ENCODE measurements at places on chromosomes 1 and 21.
A peak's percentile ranks its signal among the peaks of the same experiment; 100 is the strongest.

DNA sequence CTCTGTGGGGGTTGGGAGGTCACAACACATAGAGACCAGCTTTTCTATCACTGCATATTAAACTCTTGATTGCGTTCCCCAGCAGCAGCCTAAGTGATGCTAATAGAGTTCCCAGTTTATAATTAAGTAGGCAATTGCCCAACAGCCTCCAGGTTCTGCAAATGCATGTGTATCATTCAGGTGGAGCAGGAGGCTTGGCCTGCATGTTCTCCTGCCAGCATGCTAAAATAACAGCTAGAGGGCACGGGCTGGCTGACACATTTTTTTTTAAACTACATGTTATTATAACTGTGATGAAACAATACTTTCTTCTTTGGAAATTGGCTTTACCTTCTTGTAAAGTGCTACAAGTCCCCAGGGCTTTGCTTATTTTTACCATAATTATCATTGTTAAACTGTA lies 10.4 kb downstream of the TCHH start:
- no peak for DNase-seq

DNA sequence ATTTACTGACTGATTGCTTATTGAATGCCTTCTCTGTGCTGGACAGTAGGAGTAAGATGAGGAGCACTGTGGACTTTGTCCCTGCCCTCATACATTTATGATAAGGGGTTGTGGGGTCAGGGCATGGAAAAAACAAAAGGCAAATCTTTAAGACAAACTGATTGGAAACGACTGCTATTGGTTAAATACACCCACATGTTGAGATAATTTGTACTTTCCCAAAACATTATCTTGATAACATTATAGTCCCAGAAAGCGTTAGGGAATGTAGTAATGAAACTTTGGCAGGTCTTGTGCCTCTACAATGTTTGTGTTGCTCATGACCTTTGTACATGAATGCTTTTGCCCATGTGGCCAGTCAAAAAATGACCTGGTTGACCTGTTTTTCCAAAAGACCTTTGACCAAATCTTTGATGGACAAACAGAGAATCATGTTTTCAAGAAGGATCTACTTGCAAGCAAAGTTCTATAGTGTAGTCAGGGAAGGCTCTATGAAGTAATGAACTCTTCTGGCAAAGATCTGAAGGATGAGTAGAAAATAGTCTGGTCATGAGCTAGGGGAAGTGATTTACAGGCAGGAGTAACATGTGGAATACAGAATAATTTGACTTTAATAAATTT lies 50.9 kb downstream of the LEPR start:
- DNase-seq: no peak

- DNase-seq: no peak
These were observed 13.6 kb downstream of the DENND1B start for GRCh38 chr1:197761654-197762053.

DNA sequence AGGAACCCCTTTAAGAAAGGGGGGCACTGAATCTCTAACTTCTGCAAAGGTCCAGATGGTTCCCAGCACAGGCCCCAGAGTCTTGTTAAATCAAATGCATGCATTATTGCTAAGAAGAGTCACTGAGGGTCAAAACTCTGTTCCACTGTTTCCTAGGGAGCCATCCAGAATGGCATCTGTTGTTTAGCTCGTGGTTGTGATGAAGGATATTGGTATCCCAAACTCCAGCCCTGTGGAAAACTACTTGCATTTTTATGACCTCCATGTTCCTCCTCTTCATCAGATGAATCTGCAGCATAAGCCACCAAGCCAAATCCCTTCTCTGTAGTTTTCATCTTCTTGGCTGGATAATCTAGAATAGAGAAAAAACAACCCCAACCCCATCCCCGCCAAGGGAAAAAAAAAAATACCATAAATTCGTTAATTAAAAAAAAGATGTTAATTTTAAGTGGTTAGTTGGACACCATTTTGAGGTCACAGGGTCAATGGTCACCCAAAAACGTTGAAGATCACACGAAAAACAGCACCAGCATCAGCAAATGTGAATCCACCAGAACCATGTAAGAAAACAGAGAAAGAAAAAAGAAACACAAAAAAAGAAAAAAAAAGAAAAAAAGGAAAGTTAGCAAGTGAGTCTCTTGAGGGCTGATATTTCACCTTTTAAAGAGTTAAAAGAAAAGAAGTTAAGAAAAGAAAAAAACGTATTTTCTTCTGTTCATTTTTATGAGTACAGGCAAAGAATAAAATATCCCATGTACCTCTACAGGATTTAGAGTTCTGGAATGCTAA lies 3.0 kb upstream of the RIT1 start:
- no peak for DNase-seq

- DNase-seq: peak; percentile 25
These were observed 6.3 kb downstream of the ZMPSTE24 start for GRCh38 chr1:40264354-40264781.

DNA sequence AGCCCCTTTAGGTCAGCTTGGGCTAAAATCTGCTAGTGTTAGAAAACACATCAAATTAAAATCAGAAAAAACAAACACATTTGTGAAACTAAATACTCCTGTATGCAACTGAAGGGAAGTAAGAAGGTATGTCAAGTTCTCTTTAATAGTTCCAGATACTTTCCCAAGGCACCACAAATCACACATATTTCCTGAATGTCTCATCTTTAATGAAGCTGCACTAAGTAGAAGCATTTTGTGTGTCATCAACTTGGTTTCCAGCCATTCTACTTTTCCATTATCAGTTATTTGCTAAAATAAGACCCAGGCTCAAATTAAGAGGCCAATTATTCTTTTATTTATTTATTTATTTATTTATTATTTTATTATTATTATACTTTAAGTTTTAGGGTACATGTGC lies 34.7 kb downstream of the CRB1 start:
- DNase-seq: no peak

- no peak for DNase-seq
These were observed 10.8 kb downstream of the SLC37A1 start for GRCh38 chr21:42524341-42525028.

DNA sequence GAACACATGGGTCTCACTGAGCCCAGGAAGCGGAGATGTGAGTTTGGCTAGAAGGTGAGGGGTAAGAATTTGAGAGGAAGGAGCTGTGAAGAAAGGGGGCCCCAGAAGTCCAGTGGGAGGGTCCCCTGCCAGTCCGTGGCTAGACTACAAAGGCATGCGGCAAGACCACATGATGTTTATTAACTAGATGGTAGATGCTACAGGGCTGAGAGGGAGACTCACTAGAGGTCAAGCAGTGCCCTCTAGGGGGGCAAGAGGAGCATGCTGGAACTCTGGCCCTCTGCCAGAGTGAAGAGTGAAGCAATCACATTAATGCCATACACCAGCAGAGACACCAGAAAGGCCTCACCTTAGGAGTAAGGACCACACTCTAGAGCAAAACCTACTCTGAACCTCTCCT lies 12.2 kb downstream of the KIAA0319L start:
- no peak for DNase-seq

GRCh38 chr1:34681480-34682451 lies 73.1 kb upstream of the GJB5 start:
- peak; percentile 12 for DNase-seq

DNA sequence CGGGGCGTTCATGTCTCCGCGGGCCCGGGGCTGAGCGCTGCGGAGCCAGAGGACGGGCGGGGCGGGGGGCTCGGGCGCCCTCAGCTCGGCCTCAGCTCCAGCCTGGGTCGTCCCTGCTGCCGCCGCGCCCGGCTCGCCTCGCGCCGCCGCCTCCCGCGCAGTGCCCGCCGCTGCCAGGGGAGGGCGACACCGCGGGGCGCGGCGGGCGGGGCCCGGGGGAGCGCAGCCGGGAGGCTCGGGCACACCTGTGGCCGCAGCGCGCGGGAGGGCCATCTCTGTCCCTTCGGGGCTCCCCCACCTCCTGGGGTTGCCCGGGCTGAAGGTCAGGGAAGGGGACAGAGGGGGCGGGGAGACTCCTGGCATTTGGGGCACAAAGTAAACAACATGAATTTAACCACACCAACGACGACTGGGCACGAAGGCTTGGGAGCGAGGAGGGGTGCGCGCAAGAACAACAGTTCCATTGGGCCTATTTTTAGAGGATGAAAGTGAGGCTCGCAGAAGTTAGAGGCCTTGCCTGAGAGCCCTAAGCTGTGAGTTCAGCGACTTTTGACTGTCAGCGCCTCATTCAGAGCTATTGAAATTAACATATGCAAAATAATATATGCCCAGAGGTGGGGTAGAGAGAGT lies at the start of gene FAM131C:
Gene FAM131C (minus strand): TSS at position 162 of the 630 bp plus-strand sequence. CDS start 209 bp downstream, outside the sequence.
- no peak for DNase-seq

Data from stimulated activated CD4-positive, alpha-beta T cell treated with anti-CD3 and anti-CD28 coated beads, Interleukin-15, amount 100 ng/mL, for 48 hours (primary cell).